ENCODE measurements at places on chromosomes 16 and 17.

DNA sequence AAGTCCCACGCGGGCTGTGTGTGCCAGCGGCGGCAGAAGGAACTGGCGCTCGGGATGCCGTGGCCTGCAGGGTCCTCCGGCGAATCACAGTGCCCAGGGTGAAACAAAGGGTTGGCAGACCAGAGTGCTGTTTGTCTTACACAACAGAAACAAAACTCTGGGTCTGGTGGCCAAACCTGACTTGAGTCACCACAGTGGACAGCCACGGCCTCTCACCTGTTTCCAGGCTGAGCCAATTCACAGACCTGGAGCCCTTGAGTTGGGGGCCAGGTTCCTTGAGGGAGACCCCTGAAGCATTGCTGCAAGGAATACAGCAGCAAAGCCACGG, 2.1 kb upstream of the CHMP6 start:
- DNase-seq = no peak

GRCh38 chr17:38703742-38704605, 1.1 kb upstream of the MLLT6 start:
- peak; percentile 88 for DNase-seq

DNA sequence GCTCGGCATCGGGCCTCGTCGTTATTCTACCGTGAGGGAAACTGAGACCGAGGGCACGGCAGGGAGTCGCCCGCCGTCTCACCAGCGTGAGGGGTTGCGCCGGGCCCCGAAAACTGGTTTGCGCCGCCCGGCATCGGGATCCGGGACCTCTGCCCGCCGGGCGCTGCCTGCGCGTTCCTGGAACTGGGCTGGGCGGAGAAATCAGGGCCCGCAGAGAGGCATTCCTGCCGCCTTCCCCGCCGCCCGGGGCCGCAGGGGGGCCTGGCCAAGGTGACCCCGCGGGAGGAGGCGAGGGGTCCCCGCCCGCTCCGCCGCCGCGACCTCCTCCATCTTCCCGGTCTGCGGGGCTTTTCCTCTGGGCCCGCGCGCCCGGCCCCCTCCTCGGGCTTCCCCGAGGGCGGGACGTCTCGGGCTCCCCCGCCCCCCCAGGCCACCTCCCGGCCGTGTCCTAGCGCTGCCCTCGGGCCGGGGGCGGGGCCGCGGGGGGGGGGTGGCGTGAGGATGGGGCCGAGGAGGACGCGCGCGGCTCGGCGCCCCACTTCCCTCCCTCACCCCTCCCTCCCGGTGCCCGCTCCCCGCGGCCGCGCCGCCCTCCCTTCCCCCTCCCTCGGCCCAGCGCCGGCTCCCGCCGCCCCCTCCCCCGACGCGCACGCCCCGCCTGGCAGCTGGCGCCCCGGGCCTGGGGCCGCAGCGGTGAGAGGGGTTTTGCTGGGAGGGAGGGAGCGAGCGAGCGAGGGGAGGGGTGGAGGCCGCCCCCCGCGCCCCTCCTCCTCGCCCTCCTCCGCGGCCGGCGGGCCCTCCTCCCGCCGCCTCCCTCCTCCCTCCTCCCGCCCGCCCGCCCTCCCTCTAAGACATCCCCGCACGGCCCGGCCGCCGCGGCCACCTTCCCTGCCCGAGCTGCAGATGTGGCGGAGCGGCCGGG, at the start of gene GLIS2:
Gene GLIS2, plus strand, starts transcription at position 882 of the 922 bp plus-strand sequence. CDS start 16,214 bp downstream, outside the sequence.
- DNase-seq = no peak

DNA sequence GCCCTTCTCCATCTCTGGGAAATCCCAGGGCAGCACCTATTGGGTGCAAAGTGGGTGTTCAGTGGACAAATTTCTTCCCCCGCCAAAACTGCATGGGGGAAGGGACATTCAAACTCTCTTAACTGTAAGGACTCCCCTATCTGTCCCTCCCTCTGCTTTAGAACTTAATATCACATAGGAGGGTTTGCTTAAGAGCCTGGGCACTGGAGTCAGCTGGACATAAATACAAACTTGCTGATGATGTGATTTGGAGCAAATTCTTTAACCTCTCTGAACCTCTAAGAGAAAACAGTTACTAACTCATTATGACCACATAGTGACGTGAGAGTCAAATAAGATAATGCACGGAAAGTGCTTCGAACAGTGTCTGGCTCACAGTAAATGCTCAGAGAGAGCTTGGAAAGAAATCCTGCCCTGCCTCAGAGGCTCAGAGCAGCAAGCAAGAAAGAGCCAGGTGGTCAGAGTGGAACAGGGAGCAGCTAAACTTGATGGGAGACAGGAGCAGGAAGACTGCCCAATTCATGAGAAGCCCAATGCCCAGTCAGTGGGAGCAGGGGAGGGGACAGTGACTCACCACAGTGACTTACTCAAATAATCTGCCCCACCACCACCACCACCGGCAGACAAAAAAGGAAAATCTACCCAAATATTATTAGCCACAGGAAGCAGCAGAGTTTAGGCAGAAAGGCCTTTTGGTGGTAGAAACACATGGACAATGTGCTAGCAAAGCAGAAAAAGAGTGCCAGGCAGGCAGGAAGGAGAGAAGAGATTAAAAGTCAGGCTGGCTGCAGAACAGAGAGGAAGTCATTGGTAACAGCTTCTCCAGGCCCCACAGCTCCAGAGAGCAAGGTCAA, 23.9 kb upstream of the CCL1 start:
- DNase-seq = no peak

- DNase-seq = no peak
These were observed 161.9 kb upstream of the XYLT1 start for GRCh38 chr16:17632667-17633066.

GRCh38 chr16:56277075-56277474, 85.8 kb downstream of the GNAO1 start:
- DNase-seq = no peak

- DNase-seq = no peak
These were observed 41.2 kb downstream of the PRKCA start for GRCh38 chr17:66343531-66344078.

DNA sequence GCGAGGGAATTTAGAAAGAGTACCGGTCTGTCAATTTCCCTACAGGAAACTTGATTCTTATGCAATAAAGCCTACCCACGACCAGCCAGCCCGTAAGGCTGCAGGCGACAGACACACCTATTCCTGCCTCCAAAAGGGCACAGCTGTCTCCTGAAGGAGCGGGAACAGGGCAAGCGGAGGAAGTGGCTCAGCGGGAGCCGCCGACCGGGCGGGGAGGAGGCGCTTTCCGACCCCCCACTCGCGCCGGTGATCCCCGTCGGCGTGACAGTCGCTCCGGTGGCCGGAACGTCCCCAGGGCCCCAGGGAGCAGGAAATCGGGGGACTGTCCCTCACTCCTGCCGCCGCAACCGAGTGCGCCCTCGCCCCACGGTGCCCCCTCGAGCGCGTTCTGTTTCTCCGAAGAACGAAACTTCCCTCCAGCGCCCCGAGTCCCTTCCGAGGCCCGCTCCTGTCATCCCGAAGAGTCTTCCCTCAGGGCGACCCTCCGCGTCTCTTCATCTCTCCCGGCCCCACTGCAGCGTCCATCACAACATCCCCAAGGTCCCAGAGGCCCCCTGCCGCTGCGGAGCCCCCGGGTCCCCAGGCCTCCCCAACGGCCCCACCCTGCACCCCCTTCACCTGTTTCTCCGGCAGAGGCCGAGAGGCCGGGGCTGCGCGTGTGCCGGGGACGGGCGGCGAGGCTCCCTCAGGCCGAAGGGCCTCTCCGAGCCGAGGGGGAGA, 421 bp downstream of the STAT3 start:
- peak; percentile 73 for DNase-seq

All from Peyer's patch (tissue), 4 donors.